GF-D8 (cell line): ENCODE measurements at places on chromosomes 5 and 9.
A peak's percentile ranks its signal among the peaks of the same experiment; 100 is the strongest.

- no peak for DNase-seq
Measured at GRCh38 chr5:60541980-60542379, 158.0 kb downstream of the DEPDC1B start.

GRCh38 chr9:109171926-109172325 is 4.9 kb upstream of the FRRS1L start:
- no peak for DNase-seq

DNA sequence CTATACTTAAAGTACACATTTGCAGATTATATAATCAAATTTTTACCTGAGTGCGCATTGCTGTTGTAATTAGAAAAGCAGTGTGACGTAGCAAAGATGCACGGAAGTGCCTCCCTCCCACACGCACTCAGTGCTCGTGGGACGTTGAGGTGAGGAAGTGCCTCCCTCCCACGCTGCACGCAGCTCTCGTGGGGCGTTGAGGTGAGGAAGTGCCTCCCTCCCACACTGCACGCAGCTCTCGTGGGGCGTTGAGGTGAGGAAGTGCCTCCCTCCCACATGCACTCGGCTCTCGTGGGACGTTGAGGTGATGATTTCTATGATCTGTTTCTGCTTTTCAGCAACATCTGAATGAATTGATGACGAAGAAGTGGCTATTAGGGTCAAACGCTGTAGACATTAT is 21.0 kb downstream of the EXOC3 start:
- no peak for DNase-seq

DNA sequence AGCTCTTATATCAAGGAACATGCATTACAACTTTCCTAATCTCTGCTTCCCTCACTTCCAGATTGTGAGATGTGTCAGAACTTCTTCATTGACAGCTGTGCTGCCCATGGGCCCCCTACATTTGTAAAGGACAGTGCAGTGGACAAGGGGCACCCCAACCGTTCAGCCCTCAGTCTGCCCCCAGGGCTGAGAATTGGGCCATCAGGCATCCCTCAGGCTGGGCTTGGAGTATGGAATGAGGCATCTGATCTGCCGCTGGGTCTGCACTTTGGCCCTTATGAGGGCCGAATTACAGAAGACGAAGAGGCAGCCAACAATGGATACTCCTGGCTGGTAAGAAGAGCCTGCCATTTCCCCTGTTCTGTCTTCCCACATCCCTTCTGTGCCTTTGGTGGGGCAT is 15.1 kb downstream of the PRDM9 start:
- DNase-seq: no peak

GRCh38 chr5:170427672-170428236 is 38.6 kb upstream of the KCNMB1 start:
- no peak for DNase-seq

DNA sequence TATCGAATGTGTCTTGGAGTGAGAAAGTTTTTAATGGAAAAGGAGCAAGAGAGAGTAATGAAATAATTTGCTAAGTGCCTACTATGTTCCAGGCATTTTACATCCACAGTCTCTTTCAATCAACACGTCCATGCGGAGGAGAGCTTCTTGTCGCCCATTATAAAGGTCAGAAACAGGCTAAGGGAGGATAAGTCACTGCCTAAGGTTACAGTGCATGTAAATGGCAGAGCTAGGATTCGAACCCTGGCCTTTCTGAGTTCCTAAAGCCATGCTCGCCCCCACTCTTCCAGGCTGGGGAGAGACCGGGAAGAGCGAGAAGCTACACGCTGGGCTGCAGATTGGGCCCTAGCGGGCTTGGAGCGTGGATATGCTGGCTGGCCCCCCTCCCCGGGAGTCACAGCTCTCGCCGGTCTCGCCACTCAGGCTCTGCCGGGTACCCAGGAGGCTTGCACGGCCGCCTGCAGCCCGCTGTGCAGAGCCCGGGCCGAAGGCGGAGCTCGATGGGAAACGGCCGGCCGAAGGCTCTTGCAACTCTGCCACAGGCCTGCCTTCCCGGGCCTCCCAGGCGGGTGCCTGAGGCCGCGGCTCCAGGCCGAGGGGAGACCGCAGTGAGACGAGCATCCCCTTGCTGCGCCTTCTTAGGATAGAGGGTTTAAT is 775 bp upstream of the LHX2 start:
- DNase-seq: no peak

GRCh38 chr9:125887172-125887571 is 140.0 kb downstream of the PBX3 start:
- DNase-seq: peak; percentile 61

GRCh38 chr9:128175102-128175563 is 15.1 kb downstream of the BBLN start:
- no peak for DNase-seq

GRCh38 chr5:118857700-118858099 is 130.6 kb downstream of the DTWD2 start:
- no peak for DNase-seq

GRCh38 chr9:125654121-125654520 is 52.9 kb downstream of the MAPKAP1 start:
- DNase-seq: no peak

DNA sequence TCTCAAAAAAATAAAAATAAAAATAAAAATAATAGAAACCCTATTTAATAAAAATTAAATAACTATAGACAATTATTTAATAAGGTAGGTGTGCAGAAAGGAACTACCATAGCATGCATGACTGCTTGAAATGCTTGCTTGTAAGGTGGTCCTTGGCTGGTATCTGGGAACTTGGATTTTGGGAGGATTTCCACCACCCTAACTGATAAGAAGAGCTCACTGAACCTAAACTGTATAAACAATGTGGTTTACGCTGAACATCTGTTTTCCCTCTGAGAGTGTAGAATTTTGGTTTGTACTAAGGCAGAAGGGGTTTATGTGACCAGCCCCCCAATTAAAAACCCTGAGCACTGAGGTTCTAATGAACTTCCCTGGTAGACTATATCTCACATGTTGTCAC is 31.2 kb downstream of the CPLANE1 start:
- DNase-seq: no peak

DNA sequence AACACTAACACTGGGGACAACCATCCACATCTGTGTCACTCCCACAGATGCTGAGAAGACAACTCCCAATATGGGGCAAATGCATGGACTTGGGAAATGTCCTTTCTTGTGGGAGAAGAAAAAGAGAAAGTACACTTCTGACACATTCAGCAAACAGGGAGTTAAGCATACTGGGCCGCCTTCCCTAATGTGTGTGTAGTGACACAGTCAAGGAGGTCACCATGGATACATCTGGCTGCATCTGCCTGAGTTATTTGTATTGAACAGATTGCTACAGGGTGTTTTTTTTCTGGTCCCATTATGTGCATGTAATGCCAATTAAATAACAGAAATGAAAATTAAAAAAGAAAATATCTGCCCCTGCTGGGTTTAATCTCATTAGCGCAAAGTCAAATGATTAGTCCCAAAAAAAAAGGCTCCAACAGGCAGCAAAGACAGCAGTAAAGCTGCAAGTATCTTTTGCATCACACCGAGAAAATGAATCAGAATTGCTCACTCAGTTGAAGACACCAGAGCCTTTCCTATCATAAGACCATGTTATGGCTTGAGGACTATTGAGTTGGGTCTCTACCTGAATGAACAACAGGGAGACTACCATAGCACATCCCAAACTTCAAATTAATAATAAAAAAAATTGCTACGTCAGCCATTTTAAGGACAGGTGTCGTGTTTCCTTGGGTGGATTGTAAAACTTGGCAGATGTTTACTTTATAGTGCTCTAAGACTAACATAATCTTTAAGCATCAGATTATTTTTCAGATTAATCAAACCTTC is 395.9 kb downstream of the DTWD2 start:
- DNase-seq: no peak
